ENCODE measurements at places on chromosomes 13 and 19. TPM values are rescaled to one million over a fixed set of nuclear protein-coding genes. Genes with fewer than 3 reads are reported as not detected.

DNA sequence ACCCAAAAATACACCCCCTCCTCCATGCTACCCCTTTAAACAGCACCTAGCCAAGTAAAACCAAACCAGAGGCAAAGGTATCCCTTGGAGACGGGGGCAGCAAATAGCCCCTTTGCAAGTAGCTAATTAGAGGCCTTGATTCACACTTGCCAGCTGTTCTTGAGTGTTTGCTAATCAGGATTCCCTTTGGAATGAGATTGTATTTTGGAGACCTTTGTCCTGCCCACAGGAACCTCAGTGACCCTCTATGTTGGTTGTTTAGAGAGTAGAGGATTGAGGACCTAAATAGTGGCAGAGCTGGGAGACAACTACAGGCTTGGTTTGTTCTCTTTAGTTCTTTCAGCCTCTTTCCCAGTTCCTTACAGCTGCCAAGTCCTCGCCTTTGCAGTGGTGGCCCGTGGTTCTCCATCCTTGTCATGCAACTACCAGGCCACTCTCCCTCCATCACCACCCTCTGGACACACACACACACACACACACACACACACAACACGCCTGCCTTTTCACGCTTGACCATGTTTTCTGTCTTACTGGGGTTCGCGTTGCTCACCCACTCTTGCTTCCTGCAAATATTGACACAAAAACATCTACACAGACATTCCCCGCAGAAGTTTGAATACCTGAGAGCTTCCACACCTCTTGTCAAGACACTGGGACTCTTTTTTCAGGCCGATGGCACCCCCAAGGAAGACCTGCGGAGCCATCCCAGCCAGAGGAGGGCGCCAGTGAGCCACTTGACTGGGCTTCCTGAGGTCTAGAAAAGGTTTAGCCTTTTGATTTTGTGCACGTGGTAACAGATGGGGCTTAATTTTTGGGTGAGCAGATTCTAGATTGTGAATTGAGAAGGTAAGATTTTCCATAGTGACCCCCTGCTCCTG is 80.0 kb upstream of the GPR183 start:
- no peak for DNase-seq

GRCh38 chr13:61086087-61086486 is 329.6 kb downstream of the PCDH20 start:
- DNase-seq = no peak

GRCh38 chr19:35168196-35168595 is 13.7 kb downstream of the FXYD5 start:
- no peak for DNase-seq

- DNase-seq = no peak
These were observed 2486.0 kb upstream of the PCDH20 start for GRCh38 chr13:63901630-63902029.

DNA sequence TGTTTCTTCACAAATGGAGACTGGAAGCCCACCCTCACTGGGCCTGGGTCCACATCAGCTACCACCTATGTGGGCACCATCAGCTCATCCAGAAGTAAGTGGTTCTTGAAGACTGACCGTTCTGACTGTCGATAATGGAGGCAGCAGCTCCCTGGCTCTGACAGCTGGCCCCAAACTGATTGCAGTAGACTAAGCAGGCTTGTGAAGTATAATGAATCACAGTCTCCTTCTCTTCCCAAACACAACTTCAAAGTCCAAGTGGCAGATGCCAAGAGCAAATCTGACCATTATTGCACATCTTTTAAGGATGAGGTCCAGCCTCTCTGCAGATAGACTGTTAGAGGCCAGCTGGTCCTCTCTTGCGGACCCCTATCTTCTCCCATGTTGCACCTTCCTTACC is 574.4 kb upstream of the KLF12 start:
- DNase-seq = no peak

GRCh38 chr13:37407156-37407555 is 191.4 kb downstream of the POSTN start:
- DNase-seq = peak; percentile 16

DNA sequence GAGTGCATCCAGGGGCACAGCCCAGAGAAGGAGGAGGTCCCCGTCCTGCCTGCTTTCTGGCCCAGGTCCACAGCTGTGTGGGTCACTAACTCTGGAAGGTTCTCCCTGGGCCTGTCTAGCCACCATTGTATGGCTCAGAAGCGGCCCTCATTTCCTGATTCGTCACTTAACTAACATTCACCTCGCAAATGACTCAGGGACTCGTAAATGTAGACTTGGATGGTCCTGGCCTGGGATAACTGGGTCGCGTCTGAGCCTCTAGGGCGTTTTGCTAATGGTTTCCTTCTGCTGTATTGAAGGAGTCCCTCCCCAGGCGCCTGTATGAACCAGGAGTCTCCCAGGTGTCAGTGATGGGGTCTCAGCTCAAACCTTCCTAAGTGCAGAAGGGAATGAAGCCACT is 162.8 kb downstream of the ZNF536 start:
- DNase-seq = no peak

DNA sequence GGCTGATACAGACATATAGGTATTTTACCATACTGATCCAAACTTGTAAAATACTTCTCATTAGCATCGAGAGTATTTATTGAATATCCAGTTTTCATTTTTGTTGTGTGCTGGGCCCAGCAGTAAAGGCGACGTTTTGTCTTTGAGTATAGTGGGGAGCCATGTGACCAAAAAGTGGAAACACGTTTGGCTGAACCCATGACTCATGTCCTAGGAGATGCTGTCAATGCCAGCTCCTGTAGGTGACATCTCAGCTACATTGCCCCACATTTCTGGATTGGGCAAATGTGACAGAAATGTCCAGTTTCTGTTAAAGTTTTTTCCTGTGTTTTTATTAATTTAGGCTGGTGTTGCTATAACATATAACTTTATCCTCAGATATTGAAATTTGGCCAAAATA is 26.1 kb upstream of the GTF3A start:
- no peak for DNase-seq

- DNase-seq = no peak
These were observed 34.3 kb upstream of the LRRC4B start for GRCh38 chr19:50602496-50602895.

The FFAR1 gene
- not detected for total RNA-seq

The SLC10A2 gene
- not detected for total RNA-seq

The NTF4 gene
- 0.18 TPM for total RNA-seq

The FUT2 gene
- total RNA-seq = not detected

The GPR180 gene
- 10.8 TPM for total RNA-seq

The PSG2 gene
- total RNA-seq = 0.28 TPM

The RDH8 gene
- not detected for total RNA-seq

The NLRP4 gene
- total RNA-seq = not detected
